Stimulated activated CD4-positive, alpha-beta T cell treated with anti-CD3 and anti-CD28 coated beads, Interleukin-1b, Interleukin-23, amount 100 ng/mL, for 1 hour (primary cell): ENCODE measurements at places on chromosomes 7 and 10.

DNA sequence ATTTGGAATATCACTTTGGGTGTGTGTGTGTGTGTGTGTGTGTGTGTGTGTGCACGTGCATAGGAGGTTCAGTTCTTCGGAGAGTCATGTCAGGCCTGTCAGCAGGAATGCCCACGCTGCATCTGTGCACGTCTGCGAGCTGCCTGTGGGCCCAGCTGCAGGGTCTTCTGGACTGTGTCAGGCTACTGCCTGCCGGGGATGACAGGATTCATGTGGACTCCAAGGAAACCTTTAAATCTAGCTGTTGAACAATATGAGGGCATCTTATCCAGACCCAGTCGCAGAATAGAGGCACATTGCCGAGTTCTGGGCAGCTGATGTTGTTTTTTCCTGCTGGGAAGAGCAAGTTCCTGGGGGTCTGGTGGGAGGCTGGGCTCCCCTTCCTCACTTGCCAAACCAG, 19.0 kb downstream of the AQP1 start:
- no peak for DNase-seq

DNA sequence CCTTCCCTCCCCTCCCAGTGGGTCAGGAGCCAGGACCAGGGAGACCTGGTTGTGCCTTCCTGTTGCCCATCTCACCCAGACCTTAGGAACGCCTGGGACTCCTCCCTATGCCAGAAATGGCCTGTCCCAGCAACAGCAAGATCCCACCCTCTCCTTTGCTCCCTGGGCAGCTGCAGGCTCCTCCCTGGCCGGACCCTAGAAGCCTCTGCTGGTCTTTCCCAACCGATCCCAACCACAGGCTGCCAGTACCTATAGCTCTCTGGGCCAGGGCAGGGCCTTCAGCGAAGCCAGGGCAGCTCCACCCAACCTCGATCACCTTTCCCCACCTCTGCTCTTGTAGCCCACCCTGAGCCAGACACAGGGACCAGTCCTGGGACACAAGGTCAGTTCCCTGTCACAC, 21.9 kb downstream of the LDB3 start:
- DNase-seq: no peak

- no peak for DNase-seq
These were observed 497 bp upstream of the RAB11FIP2 start for GRCh38 chr10:118047157-118047719.

DNA sequence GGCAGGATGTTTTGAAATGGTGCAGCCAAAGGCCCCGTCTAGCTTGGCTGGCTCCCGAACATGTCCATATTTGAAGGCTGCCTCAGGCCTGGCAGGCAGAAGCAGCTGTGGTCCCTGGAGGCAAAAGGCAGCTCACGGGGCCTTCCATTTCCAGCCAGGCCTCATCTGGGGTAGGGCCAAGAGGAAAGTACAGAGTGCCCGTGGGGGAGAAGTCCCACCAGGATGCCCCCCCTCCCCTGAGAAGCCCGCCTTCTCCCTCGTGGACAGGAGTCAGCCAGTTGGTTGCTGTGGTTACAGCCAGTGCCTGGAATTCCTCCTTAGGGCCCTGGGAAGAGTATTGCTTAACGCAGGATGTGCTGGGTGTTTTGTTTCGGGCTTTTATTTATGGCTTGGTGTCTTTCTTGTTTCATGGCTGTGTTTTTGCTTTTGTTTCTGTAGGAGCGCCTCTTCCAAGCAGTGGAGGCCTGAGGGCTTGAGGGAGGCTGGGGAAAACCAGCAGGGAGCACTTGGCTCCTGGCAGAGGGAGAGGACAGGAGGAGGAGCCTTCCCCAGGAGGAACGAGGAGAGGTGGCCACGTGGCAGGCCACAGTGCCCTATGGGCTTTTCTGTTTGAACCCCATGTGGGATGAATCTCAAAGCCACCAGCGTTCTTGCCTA, 45.4 kb downstream of the CHST3 start:
- DNase-seq: no peak

- DNase-seq: no peak
These were observed 30.7 kb downstream of the ELFN1 start for GRCh38 chr7:1700536-1701333.

DNA sequence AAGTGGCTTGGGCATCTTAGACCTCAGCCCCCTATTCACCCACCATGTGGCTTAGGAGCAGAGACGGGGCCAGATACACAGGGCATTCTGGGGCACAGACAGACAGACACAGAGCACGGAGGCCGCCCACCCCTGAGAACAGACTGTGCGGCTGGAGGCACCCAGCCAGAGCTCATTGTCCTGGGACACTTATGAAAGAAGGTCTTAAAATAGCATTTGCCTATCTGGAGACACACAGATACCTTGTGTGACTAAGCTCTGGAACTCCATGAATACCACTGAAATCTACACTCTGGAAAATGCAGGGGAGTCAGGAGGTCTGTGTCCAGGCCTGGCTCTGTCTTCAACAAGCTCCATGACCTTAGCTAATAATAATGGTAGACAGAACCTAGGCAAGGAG, 41.4 kb upstream of the ADO start:
- no peak for DNase-seq

GRCh38 chr7:113268757-113269156, 150.4 kb upstream of the SMIM30 start:
- no peak for DNase-seq

GRCh38 chr10:6802759-6803426, 222.8 kb upstream of the PRKCQ start:
- no peak for DNase-seq

DNA sequence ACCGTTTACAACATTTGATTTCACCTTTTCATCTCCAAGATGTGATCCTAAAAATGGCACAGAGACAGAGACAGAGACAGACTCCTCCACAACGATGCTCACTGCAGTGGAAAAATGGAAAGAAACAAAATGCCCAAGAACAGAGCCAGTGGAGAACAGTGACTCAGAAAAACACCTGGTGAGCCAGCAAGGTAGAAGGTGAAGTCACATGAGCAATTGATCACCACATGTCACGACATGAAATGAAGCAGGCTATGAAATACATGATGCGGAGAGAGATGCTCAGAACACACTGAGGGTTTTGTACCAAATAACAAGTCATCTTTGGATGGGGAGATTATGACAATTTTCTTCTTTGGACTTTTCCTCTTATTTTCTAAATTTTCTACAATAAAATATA, 3.5 kb downstream of the MSMB start:
- DNase-seq: no peak

DNA sequence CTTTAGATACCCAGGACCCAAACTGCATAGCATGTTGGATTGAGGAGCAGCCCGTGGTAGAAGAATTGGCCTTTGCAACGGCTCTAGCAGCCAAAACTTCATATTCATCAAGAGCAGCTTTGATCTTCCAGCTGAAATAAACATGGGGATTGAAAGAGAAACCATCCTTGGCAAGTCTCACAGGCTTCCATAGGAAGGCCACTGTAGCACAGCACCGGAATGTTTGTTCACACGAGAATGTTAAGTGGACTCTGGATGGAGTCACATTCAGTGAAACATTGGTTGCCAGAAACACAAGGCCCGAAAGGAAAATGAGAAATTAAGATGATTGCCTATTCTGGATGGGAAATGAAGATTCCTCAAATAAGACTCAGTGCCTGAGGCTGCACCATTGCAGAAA, 97.4 kb downstream of the RAB18 start:
- DNase-seq: no peak

DNA sequence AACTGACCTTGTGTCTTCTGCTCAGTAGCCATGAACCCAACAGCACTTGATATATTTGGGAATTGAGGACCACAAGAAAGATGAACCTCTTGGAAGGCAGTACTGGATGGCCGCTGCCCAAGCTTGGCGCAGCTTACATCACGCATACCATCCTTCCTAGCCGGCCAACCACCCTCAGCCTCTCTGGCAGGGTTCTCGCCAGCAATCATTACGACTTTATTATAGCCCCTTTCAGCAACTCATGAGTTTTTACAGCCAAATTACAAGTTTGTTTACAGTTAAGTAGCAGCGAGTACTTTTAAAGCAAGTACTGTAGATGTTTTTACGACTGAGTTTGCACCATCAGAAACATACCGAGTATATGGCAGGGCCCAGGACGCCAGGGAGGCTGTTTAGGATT, 769.1 kb downstream of the SUGCT start:
- no peak for DNase-seq

- DNase-seq: no peak
These were observed 4.1 kb upstream of the MMD2 start for GRCh38 chr7:4962872-4963775.

GRCh38 chr10:70832221-70832620, 16.5 kb downstream of the SGPL1 start:
- DNase-seq: no peak

DNA sequence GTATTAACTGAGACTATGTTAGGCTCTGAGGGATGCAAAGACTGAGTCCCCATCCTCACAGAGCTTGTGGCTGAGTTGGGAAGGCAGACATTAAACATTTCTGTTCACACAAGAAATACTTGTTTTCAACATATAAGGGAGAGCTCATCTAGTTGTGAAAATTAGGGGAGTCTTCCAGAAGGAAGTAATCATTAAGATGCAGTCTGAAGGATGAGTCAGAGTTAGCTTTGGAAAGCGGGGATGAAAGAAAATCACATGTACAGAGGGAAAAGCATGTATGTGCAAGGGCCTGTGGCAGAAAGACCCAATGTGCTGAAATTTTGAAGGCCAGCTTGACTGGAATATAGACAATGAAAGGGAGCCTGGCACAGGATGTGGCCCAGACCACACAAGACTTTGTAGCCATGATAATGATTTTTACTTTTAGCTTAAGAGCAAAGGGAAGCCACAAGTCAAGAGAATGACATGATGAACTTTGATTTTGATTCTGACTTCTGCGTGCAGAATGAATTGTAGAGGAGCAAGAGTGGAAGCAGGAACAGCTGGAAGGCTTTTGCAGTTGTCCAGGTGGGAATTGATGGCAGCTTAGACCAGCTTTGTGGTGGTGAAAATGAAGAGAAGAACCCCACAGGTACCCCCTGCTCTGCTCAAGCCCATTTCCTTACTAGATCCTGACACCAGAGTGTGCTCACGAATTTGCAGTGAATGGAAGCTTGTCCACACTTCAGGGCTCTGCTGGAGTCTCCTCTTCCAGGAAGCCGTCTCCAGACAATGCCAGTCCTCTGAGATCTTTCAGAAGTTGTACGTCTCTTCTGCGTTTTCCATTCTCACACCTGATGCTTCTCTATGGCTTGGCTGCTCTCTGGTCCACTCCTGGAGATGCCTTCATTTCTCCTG, 115.6 kb downstream of the ATXN7L1 start:
- no peak for DNase-seq

- DNase-seq: no peak
These were observed 155.5 kb downstream of the BUB3 start for GRCh38 chr10:123309731-123310130.

DNA sequence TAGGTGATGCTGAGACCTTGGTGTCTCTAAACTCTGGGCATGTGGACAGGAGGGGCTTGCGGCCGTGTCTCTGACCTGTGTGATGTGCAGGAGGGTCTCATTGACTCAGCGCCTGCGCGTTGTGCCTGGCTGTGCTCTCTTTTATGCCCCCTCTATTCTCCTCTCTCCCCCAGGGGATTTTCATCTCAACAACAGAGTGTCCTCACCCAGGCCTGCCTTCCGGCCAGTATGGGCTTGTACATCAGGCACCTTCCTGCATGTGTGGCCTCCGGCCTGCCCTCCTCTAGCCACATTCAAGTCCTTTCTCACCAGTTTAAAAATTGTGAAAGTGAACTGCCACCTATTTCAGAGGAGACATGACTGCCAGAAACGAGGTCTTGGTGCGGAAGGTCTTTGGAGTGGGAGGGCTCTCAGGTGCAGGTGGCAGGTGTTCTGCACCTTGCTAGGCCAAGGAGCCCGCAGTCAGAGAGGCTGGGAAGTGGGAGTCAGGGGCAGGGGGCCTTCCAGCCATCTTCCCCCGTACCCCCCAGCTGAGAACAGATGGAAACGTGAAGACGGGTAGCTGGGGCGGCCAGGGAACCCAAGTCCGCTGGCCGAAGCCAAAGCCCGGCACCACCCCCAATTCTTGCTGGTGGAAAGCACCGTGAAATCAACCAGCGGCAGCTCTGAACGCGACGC, 531 bp upstream of the INTS15 start:
- DNase-seq: no peak

GRCh38 chr10:15857107-15857575, 3.2 kb downstream of the MINDY3 start:
- no peak for DNase-seq

GRCh38 chr7:39248041-39248691, 270.5 kb downstream of the POU6F2 start:
- no peak for DNase-seq

GRCh38 chr7:69445541-69445940, 152.7 kb upstream of the AUTS2 start:
- DNase-seq: no peak

GRCh38 chr7:22117222-22117621, 171.5 kb upstream of the CDCA7L start:
- no peak for DNase-seq

- no peak for DNase-seq
These were observed 29.1 kb upstream of the DGKB start for GRCh38 chr7:14931511-14932215.

GRCh38 chr7:118040562-118040961, 143.4 kb upstream of the LSM8 start:
- no peak for DNase-seq

GRCh38 chr10:20100171-20100570, 283.9 kb downstream of the PLXDC2 start:
- no peak for DNase-seq

- no peak for DNase-seq
These were observed 76.4 kb downstream of the MAGI2 start for GRCh38 chr7:79377097-79377496.

- DNase-seq: no peak
These were observed 74.2 kb upstream of the ZPBP start for GRCh38 chr7:50166997-50167965.

GRCh38 chr10:46523119-46523961, 33.1 kb downstream of the GPRIN2 start:
- no peak for DNase-seq

DNA sequence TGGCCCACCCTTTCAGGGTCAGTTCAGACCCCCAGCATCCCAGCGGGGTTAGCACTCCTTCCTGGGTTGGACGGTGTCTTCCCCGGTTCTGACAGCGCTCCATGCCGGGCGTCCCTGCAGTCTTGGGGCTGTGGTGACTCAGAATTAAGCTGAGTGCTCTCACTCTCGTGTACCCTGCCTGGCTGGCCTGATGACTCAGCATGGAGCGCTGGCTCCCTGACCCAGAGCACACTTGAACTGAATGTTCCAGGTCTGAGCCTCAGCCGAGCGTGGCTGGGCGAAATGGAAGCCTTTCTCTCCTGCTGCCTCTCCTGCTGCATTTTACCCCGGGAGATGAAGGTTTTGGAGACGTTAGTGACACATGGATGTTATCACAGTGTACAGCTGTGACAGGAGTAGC, 7.1 kb downstream of the BAG3 start:
- DNase-seq: no peak

- no peak for DNase-seq
These were observed 161.5 kb downstream of the CREB5 start for GRCh38 chr7:28573651-28574301.
